HCEC 1CT (cell line): ENCODE measurements at places on chromosomes 11 and 22.

DNA sequence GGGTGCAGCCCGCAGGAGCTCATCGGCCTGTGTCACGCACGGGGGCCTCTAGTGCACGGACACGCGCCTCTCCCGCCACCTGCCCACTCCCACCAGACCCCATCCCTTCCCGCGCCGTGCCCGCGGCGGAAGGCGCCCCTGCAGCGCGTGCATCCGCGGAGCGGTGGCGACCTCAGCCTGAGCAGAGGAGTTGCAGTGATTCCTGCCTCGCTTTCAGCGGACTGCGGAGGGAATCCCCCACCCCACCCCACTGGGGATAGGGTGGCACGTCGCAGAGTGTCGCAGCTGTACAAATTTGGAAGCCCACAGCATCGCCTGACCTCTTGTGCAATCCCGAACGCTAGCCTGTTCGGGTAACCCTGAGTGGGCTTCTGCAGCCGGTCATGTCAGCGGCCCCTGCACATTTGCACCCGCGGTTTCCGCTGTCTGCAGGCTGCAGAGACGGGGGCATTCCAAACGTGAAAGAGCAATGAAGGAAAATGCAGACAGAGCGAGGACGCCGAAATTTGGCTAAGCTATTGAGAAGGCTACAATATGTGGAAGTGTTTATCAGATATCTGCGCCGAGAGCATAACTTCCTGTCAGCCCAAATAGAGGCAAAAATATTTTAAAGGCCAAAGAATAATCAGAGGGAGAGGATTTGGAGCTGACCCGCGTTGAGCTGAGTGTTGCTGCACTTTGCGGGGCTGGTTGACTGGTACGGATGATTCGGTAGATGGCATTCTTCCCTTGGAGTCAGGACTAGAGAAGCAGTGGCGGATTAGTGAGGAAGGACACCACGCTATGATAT, 617 bp upstream of the ARHGAP20 start:
- DNase-seq, result peak; percentile 59

DNA sequence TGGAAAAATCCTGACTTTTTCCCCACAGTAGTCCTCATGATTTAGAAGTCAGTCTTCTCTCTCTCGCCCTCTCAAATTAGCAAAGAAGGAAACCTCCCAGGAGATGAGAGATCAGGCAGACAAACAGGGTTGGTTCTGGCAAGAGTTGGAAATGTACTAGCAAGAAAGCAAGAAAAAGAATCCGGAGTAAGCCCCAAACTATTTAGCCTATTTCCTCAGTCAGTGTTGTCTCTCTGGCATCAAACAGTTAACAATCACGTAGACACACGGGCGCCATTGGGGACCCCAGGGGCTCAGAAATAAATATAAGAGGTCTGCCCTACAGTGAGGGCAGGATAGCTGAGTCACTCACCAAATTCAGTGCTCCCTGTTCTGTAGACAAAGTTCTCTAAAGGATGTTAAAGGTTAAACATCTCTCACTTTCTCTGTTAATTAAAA, 4.7 kb downstream of the C11orf52 start:
- no peak for DNase-seq

- no peak for DNase-seq
Observed at GRCh38 chr22:29563652-29564460, 10.3 kb upstream of the THOC5 start.

DNA sequence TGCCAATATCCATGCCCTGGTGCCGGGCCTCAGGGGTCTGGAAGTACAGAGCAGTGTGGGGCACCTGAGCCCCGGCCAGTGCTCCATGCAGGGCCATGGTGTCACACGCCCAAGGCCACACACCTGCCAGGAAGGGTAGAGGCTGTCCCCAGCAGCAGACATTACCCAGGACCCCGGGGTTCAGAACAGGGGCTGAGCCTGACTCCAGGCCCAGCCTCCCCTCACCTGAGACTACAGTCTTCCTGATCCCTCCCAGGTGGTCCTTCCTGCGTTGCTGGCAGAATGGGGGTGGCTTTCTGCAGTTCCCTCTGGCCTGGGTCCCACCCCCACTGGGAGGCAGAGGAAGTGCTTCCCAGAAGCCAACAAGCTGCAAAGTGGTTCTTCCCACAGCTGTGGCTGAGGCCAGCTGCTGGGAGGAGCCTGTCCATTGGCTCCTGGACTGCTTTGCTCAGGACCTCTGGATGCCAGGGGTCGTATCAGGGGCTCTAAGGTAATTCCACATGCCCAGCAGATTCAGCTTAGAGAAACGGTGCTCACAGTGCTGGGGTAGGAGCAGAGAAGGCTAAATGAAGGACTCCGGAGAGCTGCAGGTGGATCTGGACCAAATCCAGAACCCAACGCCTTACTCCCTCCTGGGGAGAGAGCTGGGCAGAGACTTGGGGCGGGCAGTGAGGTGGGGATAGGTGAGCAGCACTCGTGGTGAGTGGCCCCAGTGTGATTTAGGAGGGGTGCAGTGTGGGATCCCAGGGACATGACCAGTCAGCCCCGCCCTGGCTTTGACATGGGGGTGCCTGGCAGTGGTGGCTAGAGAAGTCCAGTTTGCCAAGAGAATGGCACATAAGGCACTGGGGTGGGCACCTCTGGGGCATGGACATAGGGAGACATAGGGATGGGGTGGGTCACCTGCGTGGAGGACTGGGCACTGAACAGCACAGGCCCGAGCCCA, 12.6 kb downstream of the TCIRG1 start:
- no peak for DNase-seq

DNA sequence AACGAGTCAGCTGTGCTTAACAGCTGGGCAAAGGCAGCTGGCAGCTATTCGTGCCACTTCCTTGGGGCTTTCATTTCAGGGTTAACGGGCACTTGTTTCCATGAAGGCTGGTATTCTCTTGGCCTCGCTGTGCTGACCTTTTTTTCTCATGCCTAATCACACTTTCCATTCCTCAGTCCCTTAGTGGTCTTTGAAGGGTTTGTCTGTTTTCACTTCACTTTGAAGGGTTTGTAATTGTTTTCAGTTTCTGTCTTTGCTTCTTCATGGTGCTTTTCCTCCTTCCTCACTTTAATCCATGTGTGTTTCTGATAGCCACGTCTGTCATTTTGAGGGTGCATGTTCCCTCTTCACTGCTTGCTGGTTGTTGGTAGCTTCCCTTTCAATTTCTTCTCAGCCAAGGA, 24.6 kb downstream of the PPIL2 start:
- no peak for DNase-seq

DNA sequence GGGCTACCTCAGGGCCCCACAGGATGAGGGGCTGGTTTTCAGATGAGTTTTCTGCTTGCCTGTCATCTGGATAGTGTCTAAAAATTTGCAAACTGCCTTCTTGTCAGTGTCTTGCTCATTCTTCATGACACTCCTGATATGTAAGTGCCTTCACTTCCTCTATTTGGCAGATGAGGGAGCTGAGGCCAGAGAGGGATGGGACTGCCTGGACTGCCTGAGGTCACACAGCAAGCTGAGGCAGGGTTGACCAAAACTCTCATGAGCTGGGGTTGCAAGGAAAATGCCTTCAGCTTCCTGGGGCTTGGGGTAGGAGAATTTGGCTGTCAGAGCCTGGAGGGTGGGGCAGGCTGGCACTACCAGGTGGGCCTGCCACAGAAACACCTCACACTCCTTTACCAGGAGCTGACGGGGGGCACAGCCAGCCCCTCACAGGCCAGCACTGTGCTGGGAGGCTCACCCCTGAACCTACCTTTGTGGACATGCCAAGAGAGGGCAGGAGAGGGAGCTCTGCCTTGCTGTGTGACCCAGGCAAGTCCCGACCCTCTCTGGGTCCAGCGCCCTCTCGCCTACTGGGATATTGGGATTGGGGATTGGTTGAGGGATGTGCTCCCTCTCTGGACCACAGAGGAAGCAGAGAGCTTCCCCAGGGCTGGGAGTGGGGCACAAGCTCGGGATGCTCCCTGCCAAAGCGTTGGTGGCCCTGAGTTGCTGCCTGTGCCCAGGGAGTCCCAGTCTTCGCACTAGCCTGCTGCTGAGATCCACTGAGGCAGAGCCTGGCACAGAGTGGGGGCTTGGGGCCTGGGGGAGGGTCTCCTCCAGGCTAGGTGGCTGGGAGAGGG, 1.9 kb upstream of the P2RY6 start:
- DNase-seq, result no peak

- no peak for DNase-seq
Observed at GRCh38 chr22:37230673-37231405, 13.2 kb downstream of the RAC2 start.

DNA sequence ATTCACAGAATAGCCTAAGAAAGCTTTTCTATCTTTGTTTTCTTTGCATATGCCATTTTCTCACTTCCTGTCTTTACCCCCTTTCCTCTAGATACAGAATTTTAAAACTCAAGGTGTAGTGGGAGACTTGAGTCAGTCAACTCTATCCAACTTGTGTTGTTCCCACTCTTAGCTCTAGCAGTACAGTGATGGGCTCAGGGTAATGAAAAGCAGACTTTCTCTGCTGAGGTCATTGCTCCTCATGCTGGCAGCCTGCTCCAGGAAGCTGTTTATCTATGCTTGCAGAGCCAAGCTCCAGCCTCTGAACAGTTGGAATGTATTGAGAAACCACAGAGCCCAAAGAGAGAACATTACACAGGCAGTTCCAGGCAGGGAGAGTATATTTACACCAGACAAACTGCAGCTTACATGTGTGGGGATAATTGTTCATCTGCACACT, 68.1 kb downstream of the CSTPP1 start:
- peak; percentile 91 for DNase-seq

- DNase-seq, result no peak
Observed at GRCh38 chr22:18088825-18089568, 11.2 kb downstream of the PEX26 start.

- no peak for DNase-seq
Observed at GRCh38 chr11:118311518-118311917, 7.0 kb downstream of the CD3E start.

DNA sequence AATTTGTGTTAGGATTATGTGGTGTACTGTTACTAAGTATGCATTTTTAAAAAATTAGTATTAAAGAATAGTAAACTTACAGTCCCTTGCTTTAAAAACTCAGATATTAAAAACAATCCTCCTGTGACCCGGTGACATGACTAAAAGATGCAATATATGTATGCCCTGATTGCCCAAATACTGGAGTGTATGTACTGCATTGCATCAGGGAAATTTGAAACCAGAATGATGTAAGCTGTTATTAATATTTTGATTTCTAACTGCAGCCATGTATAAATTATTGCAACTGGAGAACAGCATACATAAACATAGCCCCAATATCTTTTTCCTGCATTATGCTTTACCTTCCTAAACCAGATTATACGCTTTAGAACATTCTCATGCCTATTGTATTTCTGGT, 3.7 kb upstream of the HSPA8 start:
- peak; percentile 74 for DNase-seq

DNA sequence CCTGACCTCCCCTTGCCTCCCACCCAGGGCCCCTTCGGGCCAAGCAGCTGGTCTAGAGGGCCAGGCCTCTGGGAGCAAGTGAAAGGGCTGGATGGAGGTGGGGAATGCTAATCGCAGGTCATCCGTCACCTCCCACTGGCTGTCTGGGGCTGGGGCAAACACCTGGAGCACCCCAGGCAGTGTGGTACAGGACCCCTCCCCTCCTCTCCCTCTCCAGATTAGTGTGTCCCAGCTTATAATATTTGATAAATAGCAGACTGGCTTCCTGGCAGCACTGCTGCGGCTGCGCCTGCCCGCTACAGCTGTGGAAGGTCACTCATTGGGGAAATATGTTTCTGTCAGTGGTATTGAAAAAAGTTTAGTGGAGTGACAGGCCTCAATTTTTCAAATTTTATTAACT, 90.7 kb upstream of the PHOX2A start:
- no peak for DNase-seq

DNA sequence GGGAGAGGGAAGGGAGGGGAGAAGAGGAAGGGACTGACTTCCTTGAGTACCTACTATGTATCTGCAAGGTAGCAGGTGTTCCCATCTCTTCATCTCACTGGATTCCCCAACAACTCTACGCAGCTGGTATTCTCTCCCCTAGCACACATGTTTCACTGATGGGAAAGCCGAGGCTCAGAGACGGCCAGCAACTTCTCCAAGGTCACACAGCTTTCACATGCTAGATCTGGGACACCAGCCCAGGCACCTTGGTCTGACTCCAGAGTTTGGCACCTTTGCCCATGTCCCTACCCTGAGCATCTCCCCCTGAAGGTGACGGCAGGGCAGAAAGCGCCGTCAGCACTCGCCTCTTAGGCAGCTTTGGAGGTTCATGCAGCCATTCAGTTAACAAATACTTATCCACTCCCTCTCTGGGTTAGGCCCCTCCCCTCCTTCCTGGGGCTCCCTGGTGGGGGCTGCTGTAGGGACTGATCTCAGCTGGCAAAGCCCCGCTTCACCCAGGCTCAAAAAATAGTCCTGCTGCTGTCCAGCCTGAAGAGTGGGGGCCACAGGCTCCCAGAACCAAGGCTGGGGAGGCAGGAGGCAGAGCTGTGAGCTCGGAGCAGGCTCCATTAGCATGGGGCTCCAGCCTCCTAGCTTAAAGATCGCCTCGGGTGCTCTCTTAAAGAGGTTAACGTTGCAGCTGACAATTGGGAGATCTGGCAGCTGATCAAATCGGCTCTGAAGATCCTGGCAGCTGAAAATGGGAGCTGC, 79.4 kb downstream of the IGLL1 start:
- DNase-seq, result no peak

- no peak for DNase-seq
Observed at GRCh38 chr11:130118636-130119387, 40.8 kb upstream of the ST14 start.

DNA sequence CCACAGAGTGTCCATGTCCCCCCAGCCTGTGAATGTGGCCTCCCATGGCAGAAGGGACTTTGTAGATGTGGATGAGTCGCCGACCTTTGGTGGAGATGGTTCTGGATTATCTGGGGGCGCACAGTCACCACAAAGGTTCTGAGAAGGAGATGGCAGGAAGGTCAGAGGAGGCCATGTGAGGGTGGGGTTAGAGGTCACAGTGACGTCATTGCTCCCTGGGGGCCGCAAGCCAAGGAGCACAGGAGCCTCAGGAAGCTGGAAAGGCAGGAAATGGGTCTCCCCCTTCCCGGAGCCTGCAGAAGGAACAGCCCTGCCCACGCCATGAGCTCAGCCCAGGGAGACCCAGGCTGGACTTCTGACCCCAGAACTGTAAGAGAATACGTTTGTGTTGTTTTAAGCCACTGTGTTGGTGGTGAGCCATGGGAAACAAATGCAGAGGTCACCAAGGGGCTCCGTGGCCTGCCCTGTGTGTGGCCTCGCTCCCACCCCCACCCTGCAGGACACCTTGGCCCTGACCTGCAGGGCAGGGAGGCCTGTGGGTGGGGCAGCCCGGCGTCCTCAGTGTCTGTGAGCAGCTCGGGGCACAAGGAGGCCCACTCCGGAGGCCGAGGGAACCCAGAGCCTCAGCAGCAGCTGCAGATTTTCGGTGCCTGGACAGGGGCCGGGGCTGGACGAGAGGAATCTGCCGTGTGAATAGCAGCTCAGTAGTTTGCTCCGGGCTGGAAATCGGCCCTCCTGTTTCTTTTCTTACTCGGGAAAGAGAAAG, 32.1 kb downstream of the GRAMD4 start:
- peak; percentile 12 for DNase-seq

GRCh38 chr11:26229257-26229656, 102.7 kb upstream of the ANO3 start:
- DNase-seq, result peak; percentile 99

DNA sequence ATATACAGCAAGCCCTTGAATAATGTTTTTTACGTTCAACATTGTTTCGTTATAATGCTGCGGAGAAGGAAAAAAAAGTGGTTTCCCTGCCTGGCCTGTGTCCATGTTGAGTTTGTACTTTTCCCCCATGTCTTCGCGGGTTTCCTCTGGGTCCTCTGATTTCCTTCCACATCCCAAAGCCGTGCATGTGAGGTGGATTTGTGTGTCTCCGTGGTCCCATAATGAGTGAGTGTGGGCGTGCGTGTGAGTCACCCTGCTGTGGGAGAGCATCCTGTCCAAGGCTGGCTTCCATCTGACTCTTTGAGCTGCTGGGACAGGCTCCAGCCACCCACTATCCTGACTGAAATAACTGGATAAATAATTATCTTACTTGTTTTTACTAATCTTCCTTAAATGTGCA, 29.6 kb upstream of the SNX19 start:
- DNase-seq, result peak; percentile 60
